ENCODE measurements at places on chromosomes 6 and 20.

DNA sequence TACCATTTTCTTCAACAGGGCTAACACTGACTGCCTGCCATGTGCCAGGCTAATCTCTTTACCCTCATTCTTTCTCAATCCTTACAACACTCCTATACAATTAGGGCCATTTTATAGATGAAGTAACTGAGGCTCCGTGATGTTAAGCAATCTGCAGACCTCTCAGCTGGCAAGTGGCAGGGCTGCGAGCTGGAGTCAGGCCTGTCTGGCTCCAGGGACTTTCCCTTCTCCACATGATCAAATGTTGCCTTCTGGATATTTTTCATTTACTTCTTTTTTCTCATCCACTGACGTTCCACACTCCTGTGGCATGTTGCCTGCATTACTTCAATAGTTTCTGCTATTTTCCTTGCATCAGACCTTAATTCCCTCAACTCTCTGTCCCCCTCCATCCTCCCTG lies 55.2 kb upstream of the TAGAP start:
- no peak for DNase-seq

- no peak for DNase-seq
Measured at GRCh38 chr6:153237670-153238069, 106.6 kb upstream of the RGS17 start.

DNA sequence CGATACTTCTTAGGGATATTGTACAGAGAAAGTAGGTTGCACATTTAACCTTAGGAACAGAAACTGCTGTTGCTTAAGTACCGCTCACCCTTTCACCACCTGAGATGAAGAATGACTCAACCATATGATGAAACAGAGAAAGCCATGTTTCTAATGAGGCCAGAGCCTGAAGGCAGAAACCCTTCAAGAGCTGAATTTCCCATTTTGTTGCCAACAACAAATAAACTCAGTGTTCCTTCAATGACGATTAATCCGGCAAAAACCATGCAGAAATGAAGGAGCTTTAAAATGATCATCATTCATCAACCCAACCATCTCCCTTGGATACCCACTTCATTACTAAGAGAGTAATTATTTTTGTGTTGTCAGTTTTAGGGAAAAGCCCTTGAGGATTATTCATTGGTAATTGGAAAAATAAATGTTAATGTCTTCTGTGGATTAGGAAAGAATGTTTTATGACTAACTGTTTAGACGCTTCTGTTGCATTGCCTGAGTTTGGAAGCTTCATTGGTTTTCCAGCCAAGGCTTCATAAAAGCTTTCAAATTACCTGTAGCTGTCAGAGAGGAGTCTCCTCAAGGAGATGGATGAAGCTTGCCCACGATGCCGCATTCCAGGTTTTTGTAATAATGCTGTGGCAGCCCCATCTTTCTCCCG lies 112.1 kb upstream of the IYD start:
- no peak for DNase-seq

GRCh38 chr6:163001330-163001729 lies 273.6 kb downstream of the PACRG start:
- no peak for DNase-seq

GRCh38 chr6:166343150-166343487 lies 774 bp upstream of the SFT2D1 start:
- no peak for DNase-seq

Data from stimulated activated CD8-positive, alpha-beta memory T cell treated with anti-CD3 and anti-CD28 coated beads, Interleukin-2, amount 100 ng/mL, for 48 hours (primary cell).